NCI-H2081 treated with DMSO at 0.1 percent for 48 hours (cell line): ENCODE measurements at places on chromosomes 2 and 18.

DNA sequence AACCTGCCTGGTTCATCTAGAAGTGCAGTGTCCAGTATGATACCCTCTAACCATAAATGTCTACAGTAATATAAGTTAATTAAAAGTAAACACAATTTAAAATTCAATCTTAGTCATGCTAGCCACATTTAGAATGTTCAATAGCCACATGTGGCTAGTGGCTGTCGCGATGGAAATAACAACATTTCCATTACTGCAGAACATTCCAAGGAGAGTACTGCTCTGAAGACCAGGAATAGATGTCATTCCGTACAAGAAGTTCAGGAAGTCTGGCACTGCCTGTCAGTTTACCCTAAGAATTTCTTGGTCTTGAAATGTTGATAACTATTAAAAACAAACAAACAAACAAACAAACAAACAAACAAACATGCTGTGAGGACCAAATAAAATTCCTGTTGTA, 17.2 kb downstream of the LANCL1 start:
- DNase-seq = no peak

DNA sequence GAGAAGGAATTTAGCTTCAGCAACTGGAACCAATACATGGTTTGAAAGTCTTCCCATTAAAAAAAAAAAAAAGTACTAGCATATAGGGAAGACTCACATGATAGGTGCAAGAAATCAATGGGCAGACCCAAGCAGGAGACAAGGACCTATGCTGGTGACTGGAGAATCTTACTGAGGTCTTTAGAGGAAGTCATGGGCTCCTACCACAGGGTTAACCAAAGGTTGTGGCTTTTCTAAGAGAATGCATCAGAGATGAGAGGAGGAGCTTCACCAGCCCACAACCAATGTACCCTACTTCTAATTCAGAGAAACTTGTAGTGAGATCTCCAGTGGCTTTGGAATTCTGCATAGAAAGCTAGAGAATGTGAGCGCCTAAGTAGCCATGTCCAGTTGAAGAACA, 207.4 kb downstream of the NCKAP5 start:
- DNase-seq = no peak

GRCh38 chr2:212961255-212961654, 190.2 kb downstream of the IKZF2 start:
- no peak for DNase-seq

DNA sequence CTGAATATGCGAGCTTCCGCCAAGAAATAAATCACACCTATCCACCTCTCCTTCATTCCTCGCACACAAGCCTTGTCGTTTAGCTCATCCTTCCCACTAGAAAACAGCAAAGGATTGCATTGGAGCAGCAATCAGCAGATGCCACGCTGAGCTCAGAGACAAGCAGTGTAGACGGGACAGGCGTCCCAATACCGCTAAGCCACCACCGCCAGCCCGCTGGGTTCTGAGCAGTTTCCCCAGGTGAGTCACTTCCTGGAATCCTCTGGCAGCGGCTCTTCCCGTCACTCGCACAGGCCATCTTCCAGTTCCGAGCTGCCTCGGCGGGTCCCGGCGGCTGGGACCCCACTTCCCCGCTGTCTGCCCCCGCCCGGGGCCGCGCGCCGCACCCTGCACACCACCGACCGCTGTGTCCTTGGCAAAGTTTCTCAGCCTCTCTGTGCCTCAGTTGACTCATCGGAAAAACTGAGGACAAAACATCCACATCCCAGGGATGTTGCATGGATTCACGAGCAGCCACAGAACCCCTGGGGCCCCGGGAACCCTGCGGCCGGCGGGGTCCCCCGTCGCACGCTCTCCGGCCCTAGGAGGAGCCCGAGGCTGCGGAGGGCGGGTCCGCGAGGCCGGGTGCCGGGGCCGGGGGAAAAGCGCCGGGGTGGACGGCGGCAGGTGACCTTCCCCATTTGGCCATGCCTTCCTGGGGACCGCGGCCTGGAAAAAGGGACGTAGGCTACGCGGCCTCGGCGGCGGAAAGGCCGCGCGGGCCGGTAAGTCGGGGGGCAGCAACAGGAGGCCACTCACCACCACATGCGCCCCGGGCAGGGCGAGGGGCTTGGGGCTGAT, 573 bp downstream of the KDSR start:
- no peak for DNase-seq

- DNase-seq = no peak
These were observed 19.4 kb upstream of the SELENOI start for GRCh38 chr2:26326514-26326913.

- DNase-seq = no peak
These were observed 1.5 kb downstream of the CIDEA start for GRCh38 chr18:12255626-12256026.

DNA sequence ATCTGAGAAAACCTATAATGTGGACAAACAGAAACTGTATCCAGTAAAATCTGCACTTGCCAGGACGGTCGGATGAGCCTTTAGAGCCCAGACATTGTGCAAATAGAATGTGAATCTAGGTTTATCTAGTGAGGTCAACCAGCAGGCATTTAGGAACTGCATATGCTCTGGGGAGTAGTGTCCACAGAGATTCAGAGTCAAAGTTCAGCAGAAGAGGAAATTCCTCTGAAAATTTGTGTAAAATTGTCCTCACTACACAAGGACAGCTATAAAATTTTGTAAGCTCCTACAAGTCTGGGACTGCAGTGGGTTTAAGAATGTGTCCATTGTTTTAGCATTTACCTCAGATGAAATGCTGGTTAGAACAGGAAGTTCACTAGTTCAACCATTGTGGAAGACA, 9.8 kb upstream of the NDUFV2 start:
- no peak for DNase-seq

- no peak for DNase-seq
These were observed 70.0 kb upstream of the PSMD14 start for GRCh38 chr2:161238265-161238559.

DNA sequence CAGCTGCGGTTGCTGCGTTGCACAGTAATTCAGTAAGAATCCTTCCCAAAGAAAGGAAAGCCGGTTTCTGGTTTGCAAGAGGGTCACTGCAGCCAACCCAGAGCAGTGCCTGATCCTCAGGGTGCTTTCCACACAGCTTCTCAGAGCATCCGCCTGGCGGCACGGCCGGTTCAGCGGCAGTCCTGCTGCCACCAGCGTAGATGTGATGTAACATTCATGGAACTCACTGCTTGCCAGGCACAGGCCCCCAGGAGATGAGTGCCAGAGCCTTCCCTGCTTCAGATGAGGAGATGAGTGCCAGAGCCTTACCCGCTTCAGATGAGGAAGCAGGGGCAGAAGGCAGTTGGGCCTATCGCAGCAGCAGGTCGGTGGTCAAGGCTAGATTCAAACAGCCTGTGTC, 230.2 kb downstream of the GBX2 start:
- no peak for DNase-seq

- DNase-seq = no peak
These were observed at the start of gene RESP18 for GRCh38 chr2:219332542-219332941. TSS of gene RESP18 (minus strand) at chr2:219332744.

DNA sequence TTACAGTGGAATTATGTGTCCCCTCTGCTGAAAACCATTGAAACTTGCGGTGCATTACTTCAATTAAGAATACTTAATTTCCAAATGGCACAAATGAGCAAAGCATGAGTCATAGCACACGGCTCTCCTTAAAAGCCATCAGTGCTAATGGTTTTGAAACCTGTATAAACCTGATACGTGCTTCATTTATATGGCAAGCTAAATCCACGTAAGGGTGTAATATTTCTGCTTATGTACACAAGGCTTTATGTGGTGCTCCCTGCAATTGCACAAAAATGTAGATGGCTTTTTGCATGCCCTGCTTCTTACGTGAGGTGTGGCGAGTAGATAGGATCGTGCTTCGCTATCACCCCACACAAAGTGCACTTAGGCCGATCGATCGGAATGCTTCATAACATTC, 840.9 kb downstream of the GALR1 start:
- DNase-seq = no peak

DNA sequence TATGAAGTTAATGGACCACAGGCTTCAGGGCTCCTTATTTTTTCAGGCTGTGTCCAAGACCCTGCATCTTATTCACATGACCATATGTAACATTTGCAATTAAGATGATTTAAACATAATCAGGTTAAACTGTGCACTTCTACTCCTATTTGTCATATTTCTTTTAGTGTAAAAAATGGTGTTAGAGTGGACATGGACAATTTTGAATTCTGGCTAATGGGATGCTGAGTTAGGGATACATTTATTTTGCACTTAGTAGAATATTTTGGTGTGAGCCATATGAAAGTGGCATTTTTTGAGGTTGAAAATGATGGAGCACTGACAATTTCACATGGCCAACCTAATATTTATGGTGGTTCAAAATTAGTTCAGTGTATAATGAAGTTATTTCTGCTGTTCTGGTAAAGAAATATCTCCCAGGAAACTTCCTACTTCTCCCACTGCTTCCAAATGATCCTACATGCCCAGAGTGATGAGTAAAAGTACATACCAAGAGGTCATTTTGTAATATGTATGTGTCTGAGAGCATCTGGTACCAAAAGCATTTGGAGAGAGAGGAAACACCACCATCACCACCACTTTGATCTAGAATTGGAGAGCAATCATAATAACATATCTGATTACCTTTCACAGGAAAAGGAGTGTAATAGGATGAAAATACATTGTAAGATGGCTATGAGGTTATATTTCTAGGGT, 36.0 kb downstream of the GULP1 start:
- DNase-seq = no peak
